Stomach (tissue), 19 donors: ENCODE measurements at places on chromosomes 2 and 18. TPM values are rescaled to one million over a fixed set of nuclear protein-coding genes. Genes with fewer than 3 reads are reported as not detected.

The AKAIN1 gene
- not detected for total RNA-seq

The SRD5A2 gene
- total RNA-seq: not detected

The PUS10 gene
- 1.8 TPM for total RNA-seq

The CAVIN2 gene
- total RNA-seq: 5.8 TPM

- H3K4me1 ChIP-seq: peaks cover 15% of the 10 kb centered on the region
- DNase-seq: peak; percentile 89
Measured at GRCh38 chr18:48902023-48902855, 48.5 kb downstream of the SMAD7 start.

GRCh38 chr2:239853706-239854327, 171.3 kb downstream of the NDUFA10 start:
- DNase-seq: no peak
- no peaks in the 10 kb centered on the region for H3K4me1 ChIP-seq
- no peak overlapping the region for H3K4me3 ChIP-seq
- H3K36me3 ChIP-seq: no peaks in the 10 kb centered on the region
- H3K27me3 ChIP-seq: no peaks in the 10 kb centered on the region

DNA sequence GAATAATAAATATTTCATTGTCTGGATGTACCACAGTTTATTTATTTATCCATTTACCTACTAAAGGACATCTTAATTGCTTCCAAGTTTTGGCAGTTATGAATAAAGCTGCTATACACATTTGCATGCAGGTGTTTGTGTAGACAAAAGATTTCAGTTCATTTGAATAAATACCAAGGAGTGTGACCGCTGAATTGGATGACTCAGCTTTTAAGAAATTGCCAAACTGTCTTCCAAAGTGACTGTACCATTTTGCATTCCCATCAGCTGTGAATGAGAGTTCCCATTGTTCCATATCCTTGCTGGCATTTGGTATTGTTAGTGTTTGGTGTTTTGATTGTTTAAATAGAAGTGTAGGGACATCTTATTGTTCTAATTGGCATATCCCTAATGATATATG, 36.2 kb upstream of the FMNL2 start:
- H3K4me1 ChIP-seq: no peaks in the 10 kb centered on the region
- no peaks in the 10 kb centered on the region for H3K36me3 ChIP-seq
- H3K27ac ChIP-seq: no peak overlapping the region
- H3K4me3 ChIP-seq: no peak overlapping the region

- no peaks in the 10 kb centered on the region for H3K4me1 ChIP-seq
- H3K36me3 ChIP-seq: peaks cover 78% of the 10 kb centered on the region
- no peaks in the 10 kb centered on the region for H3K27me3 ChIP-seq
- H3K27ac ChIP-seq: no peak overlapping the region
- no peak overlapping the region for H3K4me3 ChIP-seq
Measured at GRCh38 chr2:3504741-3505140, 14.6 kb downstream of the ADI1 start.
